ENCODE measurements at places on chromosomes 5 and 9. TPM values are rescaled to one million over a fixed set of nuclear protein-coding genes. Genes with fewer than 3 reads are reported as not detected.
A peak's percentile ranks its signal among the peaks of the same experiment; 100 is the strongest.

PCDHGC5 gene
- total RNA-seq: 0.30 TPM

GRCh38 chr9:33135470-33135958, 31.6 kb downstream of the B4GALT1 start:
- DNase-seq: no peak

DNA sequence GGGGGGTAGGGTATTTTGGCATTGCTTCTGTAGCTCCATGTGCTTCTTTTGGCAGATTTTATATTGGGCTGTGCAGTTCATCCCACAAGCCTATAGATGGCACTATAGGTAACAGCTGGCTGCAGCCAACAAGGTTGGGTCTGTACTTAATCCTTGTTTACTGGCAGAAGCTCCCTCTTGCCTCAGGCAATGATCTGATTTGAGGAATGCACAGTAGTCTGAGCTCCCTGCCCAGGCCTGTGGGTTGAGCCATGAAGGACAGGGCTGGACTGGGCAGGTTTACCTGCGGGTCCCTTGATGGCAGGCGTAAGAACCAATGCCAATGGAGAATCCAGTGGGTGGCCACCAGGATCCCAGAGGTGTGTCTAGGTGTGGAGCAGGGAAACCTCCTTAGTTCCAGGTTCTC, 11.7 kb upstream of the OR1J2 start:
- peak; percentile 28 for DNase-seq

DNA sequence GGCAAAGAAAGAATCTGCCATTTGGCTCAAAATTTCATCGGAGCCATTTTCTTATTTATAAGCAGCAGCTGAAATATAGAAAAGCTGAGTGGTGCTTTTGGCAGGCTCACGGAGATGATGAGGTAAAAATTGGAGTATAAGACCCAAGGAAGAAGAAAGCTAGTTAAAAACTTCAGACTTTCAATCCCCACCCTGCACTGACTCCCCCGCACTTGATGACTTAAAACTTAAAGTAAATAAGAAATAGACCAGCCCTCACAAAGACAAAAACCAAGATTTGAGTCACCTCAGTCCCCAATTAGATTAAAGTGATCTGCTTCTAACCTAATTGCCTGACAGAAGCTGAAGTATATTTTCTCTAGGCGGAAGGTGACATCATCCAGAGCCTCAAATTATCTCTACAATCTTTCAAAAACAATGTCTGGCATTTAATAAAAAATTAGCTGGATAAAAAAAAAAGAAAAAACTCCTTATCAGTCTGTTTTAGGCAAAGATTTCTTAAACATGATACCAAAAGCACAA, 124.0 kb upstream of the PJA2 start:
- DNase-seq: no peak

DNA sequence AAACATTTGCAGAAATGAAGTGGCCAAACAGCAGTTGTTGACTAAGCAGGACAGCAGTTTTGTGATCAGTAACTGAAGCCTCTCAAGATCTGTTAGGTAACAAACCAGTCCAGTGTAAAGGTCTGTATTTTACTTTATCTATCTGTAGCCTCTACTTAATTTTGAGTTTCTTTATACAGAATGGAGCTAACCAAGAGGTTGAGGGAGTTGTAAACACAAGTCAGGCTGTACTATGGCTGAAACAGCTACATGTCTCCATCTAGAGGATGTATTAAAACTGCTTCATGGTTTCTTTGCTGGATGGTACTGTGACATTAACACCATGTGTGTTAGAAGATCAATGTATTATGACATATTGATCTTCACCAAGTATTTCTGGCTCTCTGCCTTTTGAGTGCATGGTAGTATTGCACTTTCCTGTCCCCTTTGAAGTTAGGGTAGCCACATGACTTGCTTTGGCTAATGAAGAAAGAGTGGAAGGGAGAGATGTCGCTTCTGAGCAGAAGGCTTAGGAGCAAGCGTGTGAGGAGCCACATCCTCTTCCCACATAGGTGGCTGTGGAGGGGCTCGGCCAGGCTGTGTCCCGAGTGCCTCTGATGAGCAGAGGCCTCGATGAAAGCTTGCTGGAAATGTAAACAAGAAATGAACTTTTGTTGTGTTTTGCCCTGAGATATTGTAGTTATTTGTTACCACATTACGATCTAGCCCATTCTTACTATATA, 105.6 kb upstream of the PCA3 start:
- peak; percentile 30 for DNase-seq

GRCh38 chr9:133127340-133127981, 6.4 kb upstream of the RALGDS start:
- DNase-seq: no peak

DNA sequence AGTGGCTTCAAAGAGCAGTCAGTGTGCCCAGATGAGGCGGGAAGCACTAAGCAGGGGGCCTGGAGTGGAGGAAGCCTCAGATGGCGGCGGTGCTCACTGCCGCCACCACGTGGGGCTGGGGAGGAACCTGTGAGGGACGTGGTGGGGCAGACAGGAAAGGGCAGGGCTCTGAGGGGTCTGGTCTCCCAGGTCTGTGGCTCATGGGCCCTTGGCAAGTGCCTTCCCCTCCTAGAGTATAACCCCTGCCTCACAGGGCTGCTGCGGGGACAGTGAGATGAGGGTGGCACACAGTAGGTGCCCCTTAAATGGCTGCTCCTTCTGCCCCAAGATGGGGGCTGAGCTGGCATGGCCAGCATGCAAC, 26.6 kb downstream of the NR5A1 start:
- peak; percentile 31 for DNase-seq

DNA sequence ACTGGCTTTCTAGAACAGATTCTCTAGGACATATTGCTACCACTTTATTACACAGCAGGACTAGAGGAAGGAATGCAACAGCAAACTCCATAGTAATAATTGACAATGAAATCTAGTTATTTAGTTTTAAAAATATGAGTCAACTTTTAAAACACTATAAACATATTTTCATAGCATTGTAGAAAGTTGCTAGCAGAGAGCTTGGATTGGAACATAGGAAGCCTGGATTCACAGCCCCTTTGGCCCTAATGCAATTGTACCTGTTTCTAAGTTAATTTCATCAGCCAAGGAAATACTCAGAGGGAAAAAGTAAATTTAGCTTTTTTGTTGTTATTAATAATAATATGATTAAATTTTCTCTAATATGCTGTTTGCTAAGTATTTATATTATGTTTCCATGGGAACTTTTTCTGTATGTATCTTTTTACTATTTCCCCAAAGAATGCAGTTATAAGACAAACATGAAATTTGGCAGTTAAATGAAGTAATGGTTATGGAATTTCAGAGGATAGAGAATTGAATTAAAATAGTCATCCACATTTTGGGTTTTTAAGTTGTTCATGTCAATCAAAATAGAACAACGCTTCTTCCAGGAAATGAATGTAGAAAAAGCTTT, 45.6 kb downstream of the VCAN start:
- DNase-seq: no peak
